Hematopoietic multipotent progenitor cell treated with erythropoietin and hydrocortisone succinate and interleukin-3 and kit ligand, for 17 days (in vitro differentiated cells): ENCODE measurements at places on chromosomes 1 and 21.

DNA sequence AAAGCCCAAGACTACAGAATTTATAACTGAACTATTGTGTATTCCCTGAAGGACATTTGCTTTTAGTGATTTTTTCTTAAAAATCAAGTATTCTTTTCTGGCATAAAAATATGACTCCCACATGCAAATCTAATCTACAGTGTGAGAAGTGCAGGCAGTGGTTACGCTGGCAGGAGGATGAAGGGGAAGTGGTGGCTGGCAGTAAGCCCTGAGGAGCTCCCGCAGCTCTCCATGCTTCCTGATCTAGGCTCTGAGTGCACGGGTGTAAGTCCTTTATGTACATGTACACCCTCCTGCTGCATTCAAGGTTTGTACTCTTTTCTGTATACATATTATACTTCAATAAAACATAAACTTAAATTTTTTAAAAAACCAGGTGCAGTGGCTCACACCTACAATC is 67.5 kb upstream of the PRDX6 start:
- DNase-seq, result no peak

DNA sequence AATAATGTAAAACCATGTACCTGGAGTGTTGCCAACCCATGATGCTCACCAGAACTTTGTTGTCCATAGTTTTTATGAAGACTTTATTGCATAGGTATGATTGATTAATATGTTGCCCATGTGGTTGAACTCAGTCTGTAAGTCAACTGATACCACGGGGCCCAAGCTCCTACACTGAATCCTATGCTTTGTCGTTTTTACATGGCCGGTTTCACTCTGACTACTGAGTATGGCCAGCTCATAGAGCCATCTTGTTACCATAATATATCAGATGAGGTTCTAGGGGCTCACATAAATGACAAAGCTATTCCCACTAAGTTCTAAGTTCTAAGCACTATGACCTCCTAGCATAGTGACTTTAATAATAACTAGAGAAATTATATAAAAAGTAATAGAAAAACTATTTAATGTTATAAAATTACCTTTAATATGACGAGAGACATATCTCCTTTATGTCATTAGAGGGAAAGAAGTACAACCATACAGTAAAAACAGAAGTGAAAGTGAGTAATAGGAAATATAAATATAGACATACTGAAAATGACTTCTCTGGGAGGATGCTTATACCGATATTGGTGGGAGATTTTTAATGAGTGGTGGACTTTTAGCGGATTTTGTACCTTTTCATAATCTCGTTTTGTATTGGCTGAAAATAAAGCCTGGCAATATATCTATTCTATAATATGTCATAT is 983.4 kb upstream of the PRMT6 start:
- DNase-seq, result no peak

GRCh38 chr1:81484284-81484683 is 316.4 kb upstream of the ADGRL2 start:
- no peak for DNase-seq

GRCh38 chr1:228944935-228945371 is 209.7 kb downstream of the RHOU start:
- no peak for DNase-seq

GRCh38 chr1:15939181-15940109 is 36.5 kb downstream of the ZBTB17 start:
- no peak for DNase-seq

GRCh38 chr1:94895518-94895917 is 31.4 kb downstream of the CNN3 start:
- no peak for DNase-seq

DNA sequence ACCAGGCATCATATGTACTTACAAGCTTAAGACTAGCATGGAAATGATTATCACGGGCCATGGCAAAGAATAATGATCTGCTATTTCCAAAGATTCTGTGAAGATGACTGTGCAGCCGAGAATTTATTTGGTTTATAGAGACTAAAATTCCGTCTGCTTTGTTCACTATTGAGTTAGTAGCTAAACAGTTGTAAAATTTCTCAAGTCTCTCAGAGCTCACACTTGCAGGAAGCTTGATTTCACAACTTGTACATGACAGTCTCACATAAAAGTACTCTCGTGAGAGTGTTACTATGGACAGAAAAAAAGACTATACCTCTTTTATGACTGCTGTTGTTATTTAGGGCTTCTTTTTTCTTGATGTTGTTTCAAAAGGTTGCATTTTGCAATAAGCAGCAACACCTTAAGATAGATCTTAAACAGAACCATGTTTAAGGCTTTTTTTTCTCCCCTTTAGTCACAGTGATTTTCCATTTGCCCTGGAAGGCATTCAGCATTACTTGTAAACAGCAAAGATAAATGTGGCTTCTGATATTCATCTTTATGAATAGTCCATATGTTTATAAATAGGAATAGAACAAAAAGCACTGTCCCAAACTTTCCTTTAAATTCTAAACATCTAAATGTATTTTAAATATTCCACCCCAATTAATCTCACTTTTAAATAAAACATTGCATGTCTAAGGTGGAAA is 24.8 kb downstream of the ST6GALNAC5 start:
- DNase-seq, result no peak

DNA sequence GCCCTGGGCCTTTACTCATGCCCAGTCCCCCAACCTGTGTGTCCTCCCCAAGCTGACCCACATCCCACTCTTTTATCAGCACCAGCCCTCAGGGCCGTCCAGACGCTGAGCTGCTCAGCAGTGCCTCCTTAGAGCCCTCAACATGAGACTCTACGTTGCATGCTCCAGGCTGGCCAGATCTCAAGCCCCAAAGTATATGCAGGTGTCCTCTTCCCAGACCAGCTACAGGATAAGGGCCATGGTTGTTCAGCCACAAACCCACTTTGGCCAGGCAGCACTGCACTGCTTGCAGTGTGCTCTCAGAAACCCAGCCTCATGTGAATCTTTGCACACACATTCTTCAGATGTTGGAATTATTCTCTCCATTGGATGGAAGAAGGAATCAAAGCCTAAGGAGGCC is 6.0 kb downstream of the CITED4 start:
- no peak for DNase-seq

- no peak for DNase-seq
These were observed 94.4 kb downstream of the ITPKB start for GRCh38 chr1:226644541-226645176.

DNA sequence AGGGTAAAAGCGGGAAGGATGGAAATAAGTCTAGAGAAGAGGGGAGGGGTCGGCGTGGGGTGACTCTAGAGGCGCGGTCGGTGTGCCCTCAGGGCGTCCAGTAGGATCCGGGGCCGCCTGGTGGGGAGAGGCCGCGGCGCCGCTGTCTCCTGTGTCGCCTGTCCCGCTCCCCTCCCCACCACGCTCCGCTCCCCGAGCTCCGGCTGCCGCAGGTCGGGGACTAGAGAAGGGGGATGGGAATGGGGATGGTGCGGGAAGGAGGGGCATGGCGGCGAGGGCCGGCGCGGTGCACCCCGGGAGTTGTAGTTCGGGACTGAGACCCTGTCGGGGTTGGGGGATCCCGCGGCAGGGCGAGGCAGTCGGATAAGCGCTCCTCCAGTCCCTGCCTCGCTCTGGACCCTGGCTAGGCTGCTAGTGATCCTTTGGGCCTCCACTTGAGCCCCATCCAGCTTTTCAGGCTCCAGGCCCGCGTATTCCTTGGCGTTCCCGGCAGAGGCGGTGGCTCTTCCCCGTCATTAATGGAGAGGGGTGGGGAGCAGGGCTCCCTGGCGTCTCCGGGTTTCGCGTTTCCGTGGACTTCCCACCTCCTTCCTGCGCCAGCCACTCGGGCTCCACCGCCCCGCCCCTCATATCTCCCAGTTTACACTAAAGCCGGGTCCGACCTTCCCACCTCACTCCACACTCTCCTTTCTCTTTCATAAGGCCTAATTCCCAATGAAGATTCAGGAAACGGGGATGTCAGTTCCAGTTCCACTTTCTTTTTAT is at the start of gene ENTREP3:
TSS of gene ENTREP3 (minus strand) at position 241 of the 765 bp plus-strand sequence. CDS start 606 bp downstream, outside the sequence.
- peak; percentile 40 for DNase-seq

- no peak for DNase-seq
These were observed 146.0 kb downstream of the PBX1 start for GRCh38 chr1:164704954-164705353.

DNA sequence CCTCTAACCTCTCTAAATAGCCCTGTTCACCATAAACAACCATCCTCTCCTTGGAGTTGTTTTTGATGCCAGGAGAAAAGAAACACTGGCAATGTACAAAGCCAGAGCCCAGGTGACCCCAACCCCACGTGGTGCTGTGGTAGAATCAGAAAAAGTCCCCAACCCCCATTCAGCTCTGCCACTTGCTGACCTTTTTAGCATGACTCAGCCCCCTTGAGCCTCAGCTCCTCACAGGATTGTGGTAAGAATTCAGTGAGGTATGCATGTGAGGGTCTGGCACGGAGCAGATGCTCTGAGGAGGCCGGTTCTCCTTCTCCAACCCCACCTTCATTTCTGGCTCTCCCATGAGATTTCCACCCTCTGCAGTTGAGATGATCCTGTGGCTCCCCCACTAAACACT is 11.1 kb upstream of the CHI3L1 start:
- no peak for DNase-seq
